ENCODE measurements at places on chromosomes 13 and 19.

GRCh38 chr13:75251188-75251587, 230.8 kb downstream of the TBC1D4 start:
- DNase-seq, result no peak

- DNase-seq, result no peak
Measured at GRCh38 chr19:3420909-3421619, 54.7 kb downstream of the NFIC start.

- DNase-seq, result no peak
Measured at GRCh38 chr13:95192998-95193397, 108.3 kb downstream of the ABCC4 start.

GRCh38 chr13:45936621-45937020, 85.1 kb upstream of the SIAH3 start:
- no peak for DNase-seq

DNA sequence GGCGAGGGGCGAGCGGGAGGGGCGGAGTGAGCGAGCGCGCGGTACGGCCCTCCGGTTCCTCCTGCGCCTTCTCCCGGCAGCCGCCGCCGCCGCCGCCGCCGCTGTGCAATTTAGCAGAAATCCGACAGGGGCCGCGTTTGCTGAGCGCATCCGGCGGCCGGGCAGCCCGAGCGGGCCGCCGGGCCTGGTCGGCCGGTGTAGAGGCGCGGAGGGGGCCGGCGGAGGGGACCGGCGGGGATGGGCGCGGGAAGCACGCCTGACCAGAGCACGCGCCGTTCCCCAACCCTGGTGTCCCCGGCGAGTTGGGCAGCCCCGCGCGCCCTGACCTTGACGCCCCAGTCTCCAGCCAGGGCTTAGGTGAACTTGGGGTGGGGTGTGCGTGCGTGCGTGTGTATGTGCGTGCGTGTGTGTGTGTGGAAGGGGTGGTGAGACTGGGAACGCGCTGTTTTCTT, 144.5 kb upstream of the ZNF536 start:
- DNase-seq, result peak; percentile 78

- DNase-seq, result no peak
Measured at GRCh38 chr19:16062789-16063188, 13.5 kb upstream of the TPM4 start.

DNA sequence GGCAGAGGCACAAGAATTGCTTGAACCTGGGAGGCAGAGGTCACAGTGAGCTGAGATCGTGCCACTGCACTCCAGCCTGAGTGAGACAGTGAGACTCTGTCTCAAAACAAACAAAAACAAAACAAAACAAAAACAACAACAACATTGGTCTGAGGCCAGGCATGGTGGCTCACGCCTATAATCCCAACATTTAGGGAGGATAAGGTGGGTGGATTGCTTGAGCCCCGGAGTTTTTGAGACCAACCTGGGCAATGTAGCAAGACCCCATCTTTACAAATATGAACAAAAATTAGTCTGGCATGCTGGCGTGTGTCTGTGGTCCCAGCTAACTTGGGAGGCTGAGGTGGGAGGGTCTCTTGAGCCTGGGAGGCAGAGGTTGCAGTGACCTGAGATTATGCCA, 16.0 kb upstream of the NWD1 start:
- no peak for DNase-seq

DNA sequence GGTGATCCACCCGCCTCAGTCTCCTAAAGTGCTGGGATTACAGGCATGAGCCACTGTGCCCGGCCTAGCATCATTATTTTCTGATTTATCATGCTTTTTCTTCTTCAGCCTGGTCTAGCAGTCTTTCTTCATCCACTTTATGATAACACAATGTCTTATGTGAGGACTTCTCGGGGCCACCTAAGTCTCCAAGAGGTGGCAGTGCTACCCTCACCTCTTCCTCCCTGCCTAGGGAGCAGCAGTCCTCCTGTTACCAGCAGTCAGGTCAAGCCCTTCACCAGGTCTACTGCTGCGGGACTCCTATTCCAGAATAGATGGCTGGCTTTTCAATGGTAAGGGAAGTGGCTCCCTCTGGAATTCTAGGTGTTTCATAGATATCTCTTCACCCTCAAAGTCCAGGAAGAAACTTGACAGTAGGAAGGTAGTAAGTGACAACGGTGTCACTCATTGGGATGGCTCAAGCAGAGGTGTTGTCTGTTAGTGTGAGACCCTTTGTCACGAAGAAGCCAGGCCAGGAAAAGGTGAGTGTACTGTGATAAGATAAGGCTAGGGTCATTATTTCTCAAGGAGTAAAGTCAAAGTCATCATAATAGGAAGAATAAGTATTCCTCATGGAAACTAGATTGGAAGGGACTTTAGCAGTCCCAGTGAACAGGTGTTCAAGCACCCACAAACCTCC, 164.0 kb downstream of the KLF5 start:
- no peak for DNase-seq

GRCh38 chr13:103097366-103097928, 31.2 kb upstream of the SLC10A2 start:
- DNase-seq, result no peak

DNA sequence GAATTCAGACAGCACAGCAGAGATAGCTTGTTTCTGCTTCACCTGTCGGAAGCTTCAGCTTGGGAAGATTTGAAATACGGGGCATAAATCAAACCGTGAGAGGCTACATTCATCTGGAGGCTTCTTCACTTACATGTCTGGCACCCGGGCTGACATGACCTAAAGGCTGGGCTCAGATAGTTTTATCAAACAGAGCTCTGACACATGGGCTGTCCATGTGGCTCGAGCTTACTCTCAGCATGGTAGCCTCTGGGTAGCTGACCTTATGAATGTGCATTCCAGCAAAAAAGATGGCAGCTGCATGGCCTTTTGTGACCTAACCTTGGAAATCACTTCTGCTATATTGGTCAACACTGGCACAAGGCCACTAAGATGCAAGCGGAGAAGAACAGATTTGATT, 414.5 kb downstream of the NDFIP2 start:
- no peak for DNase-seq

- DNase-seq, result no peak
Measured at GRCh38 chr19:2923510-2923909, 21.3 kb downstream of the ZNF77 start.

GRCh38 chr19:7648265-7649014, 11.5 kb downstream of the STXBP2 start:
- no peak for DNase-seq

- DNase-seq, result no peak
Measured at GRCh38 chr13:24742977-24743376, 21.0 kb upstream of the RNF17 start.

GRCh38 chr19:1073063-1073955, 6.3 kb downstream of the ARHGAP45 start:
- no peak for DNase-seq

DNA sequence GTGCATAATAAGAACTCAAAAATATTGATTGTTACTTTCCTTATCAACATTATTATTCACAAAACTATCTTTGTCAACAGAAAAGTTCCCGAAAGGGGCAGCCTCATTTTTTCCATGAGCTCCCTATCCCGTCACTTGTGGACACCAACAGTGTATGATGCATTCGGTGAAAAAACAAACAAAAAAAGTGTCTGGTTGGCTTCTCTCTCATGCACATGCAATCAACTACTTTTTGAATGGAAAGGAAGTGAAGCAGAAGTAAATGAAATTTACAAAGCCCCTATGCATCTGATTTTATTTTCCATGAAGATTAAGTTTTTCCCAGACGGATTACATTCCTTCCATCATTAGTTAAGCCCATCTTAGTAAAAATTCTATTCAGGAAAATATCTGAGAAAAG, 526.9 kb downstream of the RFC3 start:
- peak; percentile 42 for DNase-seq

GRCh38 chr19:518598-519231, 11.4 kb downstream of the TPGS1 start:
- DNase-seq, result peak; percentile 42

DNA sequence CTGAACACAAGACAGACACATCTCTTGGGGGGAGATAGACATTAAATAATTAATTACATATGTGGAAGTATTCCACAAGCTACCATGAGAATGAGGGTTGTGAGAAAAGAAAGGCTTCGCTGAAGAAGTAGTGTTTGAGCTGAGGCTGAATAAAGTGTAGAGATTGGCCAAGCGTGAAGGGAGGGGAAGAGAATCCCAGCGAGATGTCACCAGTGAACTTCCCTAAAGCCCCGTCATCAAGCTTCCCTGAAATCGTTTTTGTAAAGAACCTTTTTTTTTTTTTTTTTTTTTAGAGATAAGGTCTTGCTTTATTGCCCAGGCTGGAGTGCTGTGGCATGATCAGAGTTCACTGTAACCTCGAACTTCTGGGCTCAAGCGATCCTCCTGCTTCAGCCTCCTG, 235.2 kb downstream of the KCNRG start:
- DNase-seq, result no peak

DNA sequence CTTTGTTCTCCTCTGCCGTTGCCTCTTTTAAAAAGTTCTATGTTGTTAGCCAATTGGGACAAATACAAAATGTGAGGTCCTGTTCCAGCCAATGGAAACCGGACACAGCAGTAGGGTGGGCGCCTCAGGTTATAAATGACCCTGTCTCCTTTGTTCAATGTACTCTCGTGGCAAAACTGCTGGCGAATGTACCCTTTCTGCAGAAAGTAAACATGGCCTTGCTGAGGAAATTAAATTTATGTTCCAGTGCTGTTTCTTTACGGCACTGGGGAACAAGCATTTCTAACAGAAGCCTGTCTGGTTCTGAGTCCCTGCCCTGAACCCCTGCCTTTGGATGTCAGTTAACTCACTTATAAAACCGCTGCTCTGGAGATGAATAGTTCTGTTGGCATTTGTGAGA, 140.7 kb downstream of the PCCA start:
- no peak for DNase-seq

DNA sequence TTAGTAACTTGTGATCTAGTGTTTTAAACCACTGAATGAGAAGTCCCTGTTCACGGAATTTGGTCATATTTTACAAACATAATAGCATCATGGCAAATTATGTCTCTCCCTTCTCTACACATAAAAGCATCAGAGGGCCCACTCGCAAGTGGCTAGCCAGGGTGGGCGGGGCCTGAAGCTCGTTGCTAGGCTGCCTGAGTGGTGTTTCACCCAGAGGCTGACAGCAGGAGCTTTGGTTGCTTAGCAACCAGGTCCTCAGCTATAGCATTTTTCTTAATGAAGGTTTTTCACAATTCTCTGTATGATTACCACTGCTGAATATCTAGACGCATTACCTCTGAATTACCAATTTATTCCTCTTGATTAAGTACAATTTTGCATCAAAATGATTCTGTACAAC, 126.5 kb downstream of the NALCN start:
- peak; percentile 23 for DNase-seq

DNA sequence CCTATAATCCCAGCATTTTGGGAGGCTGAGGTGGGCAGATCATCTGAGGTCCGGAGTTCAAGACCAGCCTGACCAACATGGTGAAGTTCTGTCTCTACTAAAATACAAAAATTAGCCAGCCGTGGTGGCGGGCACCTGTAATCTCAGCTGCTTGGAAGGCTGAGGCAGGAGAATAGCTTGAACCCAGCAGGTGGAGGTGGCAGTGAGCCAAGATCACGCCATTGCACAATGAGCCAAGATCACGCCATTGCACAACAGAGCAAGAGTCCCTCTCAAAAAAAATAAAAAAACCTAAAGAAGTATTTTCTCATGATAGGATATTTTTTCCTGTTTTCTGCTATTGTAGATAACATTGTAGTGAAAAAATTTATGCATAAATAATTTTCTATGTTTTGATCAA, 13.3 kb downstream of the IFT88 start:
- no peak for DNase-seq

DNA sequence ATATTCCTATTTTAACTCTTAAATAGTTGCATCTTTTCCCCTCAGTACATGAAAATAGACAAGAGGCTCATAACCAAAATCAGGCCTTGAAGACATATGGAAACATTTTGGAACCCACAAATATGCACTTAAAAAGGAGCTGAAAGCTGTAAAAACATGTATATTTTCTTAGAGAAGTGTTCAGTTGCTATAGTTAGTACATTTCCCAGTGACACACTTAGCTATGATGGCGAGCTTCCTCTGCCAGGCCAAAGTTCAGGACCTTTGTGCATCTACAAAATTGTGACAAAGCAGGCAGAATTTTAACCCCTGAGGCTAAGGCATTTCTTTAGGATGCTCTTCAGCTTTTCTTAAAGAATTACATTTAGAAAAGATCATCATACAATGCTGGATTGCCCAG, 54.5 kb downstream of the RCBTB2 start:
- peak; percentile 20 for DNase-seq

GRCh38 chr13:42270857-42271215, 1.1 kb upstream of the AKAP11 start:
- DNase-seq, result no peak

DNA sequence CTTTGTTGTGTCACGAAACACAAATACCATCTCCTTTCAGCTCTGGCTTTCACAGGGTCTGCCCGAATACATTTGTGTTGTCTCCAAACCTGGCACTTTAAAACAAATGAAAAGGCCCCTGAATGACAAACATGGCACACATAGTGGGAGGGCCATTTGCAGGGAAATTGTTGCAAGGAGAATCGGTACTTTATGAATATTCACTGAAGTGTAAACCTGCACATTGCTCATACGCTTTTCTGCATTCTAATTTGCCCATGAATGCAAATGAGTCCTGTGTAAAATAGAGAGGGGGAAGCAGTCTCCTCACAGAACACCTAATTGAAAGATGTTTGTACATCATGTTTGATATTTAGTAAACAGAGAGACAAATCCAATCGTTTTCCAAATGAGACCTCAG, 82.7 kb upstream of the PCDH8 start:
- no peak for DNase-seq

- no peak for DNase-seq
Measured at GRCh38 chr13:41670873-41671443, 213.6 kb downstream of the RGCC start.

GRCh38 chr13:88925954-88926353, 1254.8 kb downstream of the SLITRK5 start:
- no peak for DNase-seq

GRCh38 chr13:111252446-111253364, 67.7 kb upstream of the TEX29 start:
- DNase-seq, result peak; percentile 39

Measured in muscle of back (tissue), 13 donors.